ENCODE measurements at places on chromosomes 5 and 9.

- DNase-seq = no peak
Observed at GRCh38 chr5:53253421-53253871, 143.9 kb upstream of the MOCS2 start.

GRCh38 chr5:41707853-41708603, 162.2 kb downstream of the OXCT1 start:
- peak; percentile 4 for DNase-seq

GRCh38 chr9:110984890-110985437, 53.3 kb downstream of the LPAR1 start:
- DNase-seq = no peak

DNA sequence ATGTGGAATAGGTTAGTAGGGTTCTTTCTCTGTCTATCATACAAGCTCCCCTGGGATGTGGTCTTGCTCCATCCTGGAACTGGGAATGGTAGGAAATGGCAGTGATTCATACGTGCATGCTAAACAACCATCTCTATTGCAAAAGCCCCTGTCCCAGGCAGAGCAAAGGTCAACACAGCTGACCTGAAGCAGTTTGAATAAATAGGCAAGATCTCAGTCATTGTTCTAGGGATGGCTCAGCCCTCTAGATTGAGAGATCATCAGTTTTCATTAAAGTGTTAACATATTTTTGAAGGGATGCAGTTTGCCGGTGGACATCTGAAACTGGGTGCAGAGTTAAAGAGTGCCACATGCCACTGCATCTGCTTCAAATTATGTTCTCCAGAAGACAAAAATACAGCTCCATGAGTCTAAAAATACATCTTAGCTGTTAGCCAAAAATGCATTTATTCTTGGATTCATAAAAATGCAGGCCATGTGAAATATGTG, 224.1 kb downstream of the ESM1 start:
- no peak for DNase-seq

- DNase-seq = no peak
Observed at GRCh38 chr9:115261656-115262081, 143.7 kb upstream of the TNC start.

GRCh38 chr5:3297853-3298252, 297.8 kb upstream of the IRX1 start:
- no peak for DNase-seq

GRCh38 chr9:130668659-130669058, 4.3 kb downstream of the PRDM12 start:
- no peak for DNase-seq

DNA sequence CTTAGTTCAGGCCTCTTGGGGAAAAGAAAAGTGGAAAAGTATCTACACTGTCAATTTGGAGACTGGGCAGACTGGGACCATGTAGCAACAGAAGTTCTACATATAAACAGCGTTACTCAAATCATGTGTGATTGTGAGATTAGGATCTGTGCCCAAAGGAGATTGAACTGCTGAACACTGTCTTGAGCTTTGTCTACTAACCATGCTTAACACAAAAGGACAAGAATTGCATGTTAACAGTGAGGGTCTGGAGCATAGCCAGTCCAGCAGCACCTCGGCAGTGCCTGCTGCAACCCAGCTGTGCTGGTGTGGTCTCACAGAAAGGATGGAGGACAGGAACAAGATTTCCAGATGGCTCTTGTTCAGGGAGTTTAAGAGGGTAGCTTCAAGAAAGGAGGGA, 5.7 kb downstream of the PAM start:
- DNase-seq = no peak

- DNase-seq = no peak
Observed at GRCh38 chr5:178279723-178280438, 47.3 kb upstream of the PHYKPL start.

DNA sequence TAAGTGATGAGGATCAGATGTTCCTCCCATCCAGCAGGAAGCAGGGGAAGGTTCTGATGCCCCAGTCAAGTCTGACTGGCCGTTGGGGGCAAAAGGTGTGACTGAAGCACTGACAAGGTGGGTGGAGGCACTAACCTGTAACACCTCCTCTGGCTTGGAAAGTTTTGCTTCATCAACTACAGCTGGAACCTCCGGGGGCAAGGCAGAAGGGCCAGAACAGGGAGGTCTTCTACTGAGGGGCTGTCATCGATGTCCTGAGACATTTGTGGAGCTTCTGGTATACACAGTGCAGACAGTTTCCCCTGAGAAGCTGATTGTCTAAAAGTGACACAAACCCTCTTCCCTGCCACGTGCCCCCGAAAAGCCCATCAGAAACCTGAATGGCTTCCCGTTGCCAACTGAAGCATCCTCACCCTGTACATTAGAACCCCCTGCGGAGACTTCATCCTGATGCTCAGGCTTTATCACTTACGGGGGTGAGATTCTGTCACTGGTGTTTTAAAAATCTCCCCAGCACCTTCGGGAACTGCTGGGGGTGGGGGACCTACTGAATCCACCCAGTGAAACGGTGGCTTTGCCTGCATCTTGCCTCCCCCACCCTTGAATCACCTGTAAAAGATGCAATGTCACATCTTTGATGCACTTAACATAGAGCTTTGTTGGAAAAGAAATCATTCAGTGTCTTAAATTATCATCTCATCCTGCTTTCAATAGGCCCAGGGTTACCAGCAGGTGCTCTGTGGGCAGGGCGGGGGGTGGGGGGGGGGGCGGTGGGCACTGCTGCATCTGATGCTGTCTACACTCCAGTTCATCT, 24.6 kb downstream of the TRAF1 start:
- DNase-seq = no peak

GRCh38 chr5:87243161-87243844, 24.4 kb upstream of the RASA1 start:
- DNase-seq = no peak

Measured in NCI-H1436 treated with DMSO at 0.1 percent for 48 hours (cell line).